ENCODE measurements at places on chromosomes 12 and 14. TPM values are rescaled to one million over a fixed set of nuclear protein-coding genes. Genes with fewer than 3 reads are reported as not detected.

Gene SERPINA12
- total RNA-seq = not detected

Gene LALBA
- not detected for total RNA-seq

Gene OAS1
- total RNA-seq = 56.9 TPM

Gene VRTN
- total RNA-seq = not detected

Gene GALNT8
- not detected for total RNA-seq

Gene PZP
- total RNA-seq = not detected

Gene WNT5B
- total RNA-seq = 2.2 TPM

Gene WSCD2
- total RNA-seq = not detected

Gene SDSL
- total RNA-seq = 28.4 TPM

Gene CCDC38
- total RNA-seq = 0.08 TPM

Gene OAS2
- total RNA-seq = 0.21 TPM

Gene PTPRO
- total RNA-seq = 0.06 TPM

Gene EXOC3L4
- 1.1 TPM for total RNA-seq

Gene RASAL1
- total RNA-seq = 0.45 TPM

Gene BCL2L14
- not detected for total RNA-seq

Gene FAIM2
- total RNA-seq = 0.02 TPM

Gene SLC25A47
- not detected for total RNA-seq

Gene VEZT
- 59.7 TPM for total RNA-seq

Gene ASIC1
- 6.6 TPM for total RNA-seq

Gene PDZRN4
- total RNA-seq = not detected

Gene SLC2A3
- total RNA-seq = 3.5 TPM

Gene PTCSC3
- not detected for total RNA-seq

Gene IAPP
- not detected for total RNA-seq

Gene ASCL1
- total RNA-seq = not detected

Gene WNT1
- not detected for total RNA-seq

Gene PIK3C2G
- total RNA-seq = not detected

Gene DTX1
- total RNA-seq = 0.32 TPM

Gene REP15
- total RNA-seq = 0.62 TPM

Gene CLEC4D
- total RNA-seq = not detected

Gene BDKRB1
- total RNA-seq = 0.86 TPM

Gene PIP4P1
- 35.4 TPM for total RNA-seq

Gene CCDC196
- not detected for total RNA-seq

Gene PTPN21
- total RNA-seq = 8.7 TPM

Gene C14orf132
- total RNA-seq = 5.3 TPM

Gene VDR
- total RNA-seq = 2.6 TPM

Gene PPP4R4
- total RNA-seq = 0.40 TPM

Gene GLT8D2
- 0.25 TPM for total RNA-seq

Gene FAM186B
- 0.15 TPM for total RNA-seq

Gene NR2C1
- total RNA-seq = 25.1 TPM

Gene HOXC4
- 4.3 TPM for total RNA-seq

Gene TESPA1
- total RNA-seq = not detected

Gene DRAM1
- total RNA-seq = 24.4 TPM

Gene AKAP6
- total RNA-seq = 0.51 TPM

Gene PLEKHD1
- 0.04 TPM for total RNA-seq

Gene SLCO1B1
- total RNA-seq = 0.46 TPM

Gene NFE2
- 0.11 TPM for total RNA-seq

Gene RNASE7
- not detected for total RNA-seq

Measured in A549 treated with CORT108297 at 1 μM for 4 hours (cell line).